ENCODE measurements at places on chromosomes 1 and 21. TPM values are rescaled to one million over a fixed set of nuclear protein-coding genes. Genes with fewer than 3 reads are reported as not detected.
A peak's percentile ranks its signal among the peaks of the same experiment; 100 is the strongest.

DNA sequence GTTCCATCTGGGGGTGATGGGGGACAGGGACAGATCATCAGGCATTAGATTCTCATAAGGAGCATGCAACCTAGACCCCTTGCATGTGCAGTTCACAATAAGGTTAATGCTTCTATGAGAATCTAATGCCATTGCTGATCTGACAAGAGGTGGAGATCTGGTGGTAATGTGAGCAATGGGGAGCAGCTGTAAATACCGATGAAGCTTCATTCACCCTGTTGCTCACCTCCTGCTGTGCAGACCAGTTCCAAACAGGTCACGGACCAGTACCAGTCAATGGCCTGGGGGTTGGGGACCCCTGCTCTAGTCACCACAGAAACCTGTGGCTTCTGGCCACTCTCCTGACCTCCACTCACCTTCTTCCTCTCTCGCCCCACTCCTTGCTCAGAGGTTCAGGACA is 229.9 kb downstream of the PTPRU start:
- no peak for DNase-seq

DPT gene
- not detected for total RNA-seq

DNA sequence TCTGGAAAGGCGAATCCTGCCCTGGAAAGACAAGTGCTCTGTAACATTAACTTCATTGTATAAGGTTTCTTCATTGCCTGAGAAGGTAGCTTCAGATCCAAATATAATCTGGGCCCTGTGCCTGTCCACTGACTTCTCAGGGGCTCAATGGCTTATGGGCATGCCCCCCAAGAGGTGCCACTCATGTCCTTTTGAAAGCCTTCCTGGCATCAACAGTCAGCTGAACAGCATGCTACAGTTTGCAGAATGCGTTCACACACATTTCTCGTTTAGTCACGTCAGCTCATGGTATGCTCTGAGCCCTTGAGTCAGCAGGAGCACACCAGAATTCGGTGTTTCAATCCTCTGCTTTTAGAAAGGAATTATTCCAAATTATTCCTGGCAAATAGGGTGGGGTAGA is 23.8 kb downstream of the TMCC2 start:
- DNase-seq = no peak

EPHA8 gene
- total RNA-seq = not detected

DNA sequence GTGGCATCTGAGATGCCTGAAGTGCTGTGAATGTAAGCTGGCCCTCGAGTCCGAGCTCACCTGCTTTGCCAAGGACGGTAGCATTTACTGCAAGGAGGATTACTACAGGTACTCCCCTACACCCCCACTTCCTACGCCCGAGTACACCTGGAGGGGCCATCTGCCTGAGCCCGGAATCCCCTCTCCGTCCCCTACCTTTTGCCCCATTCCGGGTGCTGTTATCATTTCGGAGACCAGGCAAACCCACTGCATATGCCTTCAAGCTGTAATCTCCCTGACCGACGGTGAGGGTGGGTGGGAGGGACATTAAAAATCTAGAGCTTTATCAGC is 2.9 kb downstream of the LHX9 start:
- DNase-seq = no peak

GRCh38 chr21:24096651-24097050 is 1510.6 kb downstream of the MRPL39 start:
- no peak for DNase-seq

GRCh38 chr1:223487887-223488259 is 94.7 kb downstream of the CCDC185 start:
- no peak for DNase-seq

DNA sequence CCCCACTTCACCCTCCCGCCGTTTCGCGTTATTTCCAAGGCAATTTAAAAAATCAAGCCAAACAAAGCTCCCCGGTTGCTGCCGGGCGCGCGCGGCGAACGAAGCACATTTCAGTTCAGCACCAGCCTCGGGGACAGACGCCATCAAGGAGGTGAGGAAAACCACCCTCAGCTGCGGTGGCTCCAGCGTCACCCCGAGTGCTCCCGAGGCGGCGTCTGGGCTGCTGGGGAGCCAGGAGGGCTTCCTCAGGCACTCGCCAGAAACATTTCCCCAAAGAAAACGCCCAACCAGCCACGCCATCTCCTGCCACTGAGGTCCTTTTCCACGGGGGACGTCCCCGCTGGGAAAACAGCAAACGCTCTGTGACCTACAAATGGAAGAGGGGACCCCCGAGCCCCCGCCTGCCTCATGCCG is 623 bp downstream of the GNG4 start:
- DNase-seq = peak; percentile 67

- peak; percentile 29 for DNase-seq
These were observed 803 bp downstream of the COP1 start for GRCh38 chr1:176206006-176206960.

GRCh38 chr1:156667968-156668709 is 9.1 kb downstream of the NES start:
- DNase-seq = no peak

PROX1 gene
- 0.28 TPM for total RNA-seq

DNA sequence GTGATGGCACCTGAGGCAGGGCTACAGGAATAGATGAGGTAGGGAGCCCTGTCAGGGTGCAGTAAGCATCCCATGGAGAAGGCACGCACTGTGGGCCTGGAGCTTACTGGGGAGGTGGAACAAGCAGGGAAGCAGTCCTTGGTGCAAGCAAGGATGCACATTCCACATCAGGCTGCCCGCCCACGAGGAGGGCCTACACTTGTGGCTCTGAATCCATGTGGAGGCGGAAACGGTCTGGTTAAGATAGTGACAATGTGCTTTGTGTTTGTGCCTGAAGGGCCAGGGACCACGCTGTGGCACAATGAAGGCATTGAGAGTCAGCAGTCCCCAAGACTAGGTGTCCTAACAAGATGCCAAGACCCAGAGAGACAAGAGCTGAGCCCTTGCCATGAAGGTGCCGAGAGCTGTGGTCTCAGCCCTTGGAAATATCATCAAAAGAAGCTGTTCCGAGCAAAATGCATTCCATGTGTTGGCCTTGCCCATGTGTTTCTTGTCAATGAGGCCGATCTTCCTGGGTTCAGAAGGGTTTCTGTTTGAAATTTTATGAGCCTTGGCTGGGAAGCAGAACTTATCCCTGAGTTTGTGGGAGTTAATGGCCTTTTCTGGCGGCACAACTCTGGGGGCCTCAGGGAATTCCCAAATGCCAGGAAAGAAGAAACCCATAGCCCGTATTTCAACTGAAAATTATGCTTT is 111.9 kb downstream of the NGF start:
- DNase-seq = no peak

DNA sequence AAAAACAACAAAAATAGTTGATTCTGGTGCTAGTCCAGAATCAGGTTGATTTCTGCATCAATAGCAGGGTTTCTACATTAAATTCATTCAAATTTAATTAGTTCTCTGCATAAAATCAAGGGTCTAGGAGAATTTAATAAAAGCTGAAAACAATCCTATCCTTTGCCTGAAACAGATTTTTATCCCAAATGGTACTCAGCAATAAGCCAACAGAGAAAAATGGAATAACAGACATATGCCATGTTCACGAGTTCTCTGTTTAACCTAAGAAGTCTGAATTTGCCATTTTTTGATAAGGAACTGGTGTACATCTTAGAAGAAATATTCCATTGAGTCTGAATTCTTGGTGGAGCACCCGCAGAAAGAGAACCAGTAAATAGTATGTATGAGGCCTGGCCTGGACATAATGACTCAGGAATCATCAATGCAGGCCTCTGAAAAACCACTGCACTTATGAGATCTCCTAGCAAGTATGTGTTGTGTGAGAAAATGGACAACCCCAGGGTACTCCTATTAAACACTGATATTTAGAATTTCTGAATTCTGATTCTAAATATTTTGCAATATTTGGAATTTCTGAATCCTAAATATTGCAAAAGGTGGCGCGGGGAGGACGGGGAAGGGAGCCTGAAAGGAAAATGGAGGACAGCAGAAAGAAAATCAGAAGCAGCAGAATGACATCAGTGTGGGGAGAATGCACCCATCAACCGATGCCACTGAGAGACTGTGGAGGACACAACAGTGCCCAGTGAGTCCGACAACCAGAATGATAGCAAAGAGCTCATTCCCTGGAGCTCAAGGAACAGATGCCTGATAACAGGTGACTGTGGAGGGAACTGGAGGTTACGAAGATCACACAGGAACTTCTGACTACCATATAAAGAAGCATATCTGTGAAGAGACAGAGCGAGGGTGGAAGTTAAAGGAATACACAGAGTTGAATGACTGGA is 97.6 kb downstream of the APP start:
- DNase-seq = peak; percentile 87

DNA sequence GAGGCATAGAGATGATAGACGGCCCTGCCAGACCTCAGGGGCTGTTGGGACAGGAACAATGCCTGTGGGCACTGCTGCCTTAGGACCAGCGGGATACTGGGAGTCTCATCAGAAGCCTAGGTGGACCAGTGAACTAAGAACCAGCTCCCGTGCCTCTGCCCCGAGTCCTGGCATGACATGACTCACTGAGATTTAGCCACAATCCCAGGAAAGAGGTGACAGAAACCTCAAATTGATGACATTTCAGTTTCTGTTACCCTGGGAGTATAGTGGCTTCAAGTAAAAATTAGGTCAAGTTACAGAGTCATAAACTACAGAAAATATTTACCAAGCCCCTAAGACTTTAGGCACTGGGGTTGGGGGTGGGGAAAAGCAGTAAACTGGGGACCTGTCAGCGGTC is 74.6 kb upstream of the GADD45A start:
- no peak for DNase-seq

DNA sequence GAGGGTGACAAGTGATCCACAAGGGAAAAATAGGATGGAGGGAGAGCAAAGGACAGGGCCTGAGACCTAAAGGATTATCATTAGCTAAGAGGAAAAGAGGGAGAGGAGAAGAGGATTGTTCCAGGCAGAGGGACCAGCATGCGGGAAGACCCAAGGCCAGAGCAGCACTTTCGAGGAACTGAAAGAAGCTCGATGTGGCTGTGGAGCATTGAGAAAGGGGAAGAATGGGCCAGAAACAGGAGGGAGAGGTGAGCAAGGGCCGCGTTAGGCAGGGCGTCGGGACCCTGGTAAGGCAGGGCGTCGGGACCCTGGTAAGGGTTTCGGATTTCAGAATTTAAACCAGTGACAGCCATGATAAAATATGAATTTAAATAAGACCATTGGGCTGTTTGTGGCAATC is 22.8 kb upstream of the CSF1 start:
- no peak for DNase-seq

ACTL8 gene
- 0.28 TPM for total RNA-seq

GBP7 gene
- total RNA-seq = not detected

DNA sequence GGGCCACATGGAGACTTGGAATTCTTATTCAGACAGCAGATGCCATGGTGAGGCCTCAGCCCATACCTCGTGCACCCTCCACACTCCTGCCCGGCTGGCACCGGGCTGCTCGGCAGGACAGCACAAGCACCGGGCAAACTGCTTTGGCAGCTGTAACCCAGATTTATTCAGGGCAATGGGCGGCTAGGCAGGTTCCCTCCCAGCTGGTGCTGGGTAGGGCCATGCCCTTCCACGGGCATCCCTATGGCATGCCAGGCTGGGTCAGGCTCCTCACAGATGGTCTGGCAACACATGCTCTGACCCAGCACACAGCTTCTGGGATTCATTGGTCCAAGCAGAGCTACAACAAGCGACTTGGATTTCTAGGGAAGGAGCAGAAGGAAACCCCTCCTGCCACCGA is 53.4 kb downstream of the ATP1A1 start:
- no peak for DNase-seq

- DNase-seq = peak; percentile 45
These were observed 9.6 kb upstream of the GUCA2A start for GRCh38 chr1:42173961-42174735.

ALX3 gene
- total RNA-seq = not detected

Data from IMR-90 (cell line).